ENCODE measurements at places on chromosomes 1 and 21. TPM values are rescaled to one million over a fixed set of nuclear protein-coding genes. Genes with fewer than 3 reads are reported as not detected.

GRCh38 chr1:13819642-13820041 lies 119.7 kb downstream of the PRDM2 start:
- DNase-seq: no peak

- DNase-seq: no peak
Observed at GRCh38 chr1:228105996-228106799, 2.9 kb downstream of the MRPL55 start.

COL24A1 gene
- not detected for total RNA-seq

NUP210L gene
- total RNA-seq: 0.10 TPM

GRCh38 chr21:29018540-29018939 lies 609 bp downstream of the RWDD2B start:
- no peak for DNase-seq

RGSL1 gene
- total RNA-seq: not detected

GRCh38 chr1:167227934-167228378 lies 7.3 kb downstream of the POU2F1 start:
- no peak for DNase-seq

- DNase-seq: no peak
Observed at GRCh38 chr1:19869929-19870328, 12.3 kb upstream of the OTUD3 start.

SERBP1 gene
- total RNA-seq: 325 TPM

- no peak for DNase-seq
Observed at GRCh38 chr1:111988743-111989453, 570 bp downstream of the KCND3 start.

DNA sequence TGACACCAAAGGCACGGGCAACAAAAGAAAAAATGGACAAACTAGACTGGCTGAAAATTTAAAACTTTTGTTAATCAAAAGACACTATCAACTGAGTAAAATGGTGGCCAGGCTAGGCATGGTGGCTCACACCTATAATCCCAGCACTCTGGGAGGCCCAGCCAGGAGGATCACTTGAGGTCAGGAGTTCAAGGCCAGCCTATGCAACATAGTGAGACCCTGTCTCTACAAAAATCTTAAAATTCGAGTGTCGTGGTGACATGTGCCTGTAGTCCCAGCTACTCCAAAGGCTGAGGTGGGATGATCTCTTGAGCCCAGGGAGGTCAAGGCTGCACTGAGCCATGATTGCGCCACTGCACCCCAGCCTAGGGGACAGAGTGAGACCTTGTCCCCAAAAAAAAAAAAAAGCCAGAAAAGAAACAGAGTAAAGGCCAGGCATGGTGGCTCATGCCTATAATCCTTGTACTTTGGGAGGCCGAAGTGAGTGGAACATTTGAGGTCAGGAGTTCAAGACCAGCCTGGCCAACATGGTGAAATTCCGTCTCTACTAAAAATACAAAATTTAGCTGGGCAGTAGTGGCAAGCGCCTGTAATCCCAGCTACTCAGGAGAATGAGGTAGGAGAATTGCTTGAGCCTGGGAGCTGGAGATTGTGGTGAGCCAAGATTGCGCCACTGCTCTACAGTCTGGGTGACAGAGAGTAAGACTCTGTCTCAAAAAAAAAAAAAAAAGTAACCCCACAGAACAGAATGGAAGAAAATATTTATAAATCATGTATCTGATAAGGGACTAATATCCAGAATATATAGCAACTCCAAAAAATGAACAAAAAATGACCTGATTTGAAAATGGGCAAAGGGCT lies 8.0 kb downstream of the TUT4 start:
- no peak for DNase-seq

DNA sequence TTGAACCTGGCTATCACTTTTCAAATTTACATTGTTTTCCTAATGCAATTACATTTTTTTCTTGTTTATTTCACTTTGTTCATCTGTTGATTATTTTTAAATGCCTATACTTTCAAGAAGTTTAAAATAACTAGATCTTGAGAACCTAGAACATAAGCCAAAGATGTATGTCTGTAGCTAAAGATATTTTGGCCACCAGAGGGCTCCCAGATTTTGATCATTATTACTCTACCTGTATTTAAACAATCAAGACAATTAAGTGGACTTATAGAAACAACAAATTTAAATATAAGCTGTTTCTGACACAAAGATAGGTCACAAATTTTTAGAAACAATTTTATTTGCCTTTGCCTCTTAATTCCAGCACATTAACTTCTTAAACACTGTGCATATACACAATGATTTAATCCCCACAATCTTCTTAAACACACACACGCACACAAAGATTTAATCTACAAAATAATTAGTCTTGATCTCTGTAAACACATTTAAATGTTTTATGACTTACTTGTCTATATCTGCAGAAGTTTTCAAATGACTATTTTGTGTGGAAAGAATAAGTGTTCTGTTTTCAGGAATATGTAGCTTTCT lies 380.0 kb downstream of the DSCAM start:
- no peak for DNase-seq

VANGL2 gene
- total RNA-seq: 1.1 TPM

DNA sequence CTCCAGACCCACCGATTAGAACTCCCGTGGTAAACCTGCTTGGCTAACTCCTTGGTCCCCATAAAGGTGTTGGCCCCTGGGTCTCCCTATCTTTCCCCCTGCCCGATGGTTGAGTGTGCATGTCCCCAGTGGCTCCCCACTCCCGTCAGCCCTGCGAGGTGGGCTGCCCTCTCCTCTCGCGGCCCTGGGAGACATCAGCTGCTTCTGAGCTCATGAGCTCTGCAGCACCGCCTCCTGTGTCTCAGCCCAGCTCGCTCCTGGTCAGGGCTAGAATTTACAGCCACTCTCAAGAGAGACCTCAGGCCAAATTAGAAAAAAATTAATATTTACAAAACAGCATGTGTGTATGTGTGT lies 15.9 kb upstream of the ZBTB21 start:
- no peak for DNase-seq

OR10K1 gene
- not detected for total RNA-seq

DNA sequence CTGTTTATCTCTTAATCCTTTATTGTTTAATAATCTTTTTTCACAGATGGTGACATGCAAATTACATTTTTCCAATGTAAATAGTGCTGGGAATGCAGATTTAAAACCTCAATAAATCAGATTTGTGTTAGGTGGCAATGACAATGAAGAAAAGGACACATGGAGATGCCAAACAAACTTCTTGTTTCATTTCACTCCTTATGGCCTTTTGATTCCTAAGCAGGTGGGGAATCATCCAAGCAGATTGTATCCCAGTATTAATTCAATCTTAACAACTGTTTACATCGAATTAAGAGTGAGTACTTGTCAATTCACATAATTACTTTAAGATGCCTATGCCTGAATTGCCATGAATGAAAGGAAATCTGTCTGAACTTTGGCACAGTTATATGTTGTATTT lies 98.9 kb upstream of the RGS18 start:
- no peak for DNase-seq

HSD3B2 gene
- total RNA-seq: 1.4 TPM

DNA sequence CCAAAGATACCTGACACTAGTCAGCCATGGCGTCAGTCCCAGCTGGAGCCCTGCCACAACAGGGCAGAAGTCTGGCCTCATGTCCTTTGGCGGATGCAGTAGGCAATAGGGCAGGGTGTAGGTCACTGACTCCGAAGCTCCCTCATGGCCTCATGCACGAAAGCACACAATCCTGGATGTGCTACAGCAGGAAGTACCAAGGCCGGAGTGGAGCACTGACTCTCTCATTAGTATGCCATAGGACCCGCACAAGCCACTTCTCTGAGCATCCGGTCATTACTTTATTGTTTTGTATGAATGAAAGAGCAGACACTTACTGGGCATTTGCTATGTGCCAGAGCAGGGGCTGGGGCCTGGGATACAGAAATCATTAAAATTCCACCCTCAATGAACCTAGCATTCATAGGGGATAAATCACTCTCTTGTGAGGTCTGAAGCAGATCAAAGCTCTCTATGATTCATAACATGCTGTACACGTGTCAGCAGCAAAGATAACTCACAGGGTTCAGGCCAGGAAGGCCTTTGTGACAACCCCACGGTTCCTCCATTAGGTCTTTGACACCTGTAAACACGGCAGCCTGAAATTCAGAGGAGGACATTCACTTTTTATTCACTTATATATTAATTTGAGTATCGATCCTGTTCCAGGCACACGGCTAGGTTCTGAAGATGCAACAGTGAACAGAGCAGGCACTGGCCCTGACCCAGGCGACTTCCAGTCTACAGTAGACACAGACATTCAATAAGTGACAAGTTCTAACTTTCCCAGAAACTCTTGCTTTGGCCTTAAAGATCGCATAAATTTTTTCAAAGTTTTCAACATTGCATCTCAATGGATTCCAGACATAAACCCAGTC lies 357.9 kb upstream of the USP24 start:
- DNase-seq: peak; percentile 16

PRDM16 gene
- 6.1 TPM for total RNA-seq

BTF3L4 gene
- total RNA-seq: 56.6 TPM

WARS2 gene
- 10.5 TPM for total RNA-seq

DRAXIN gene
- total RNA-seq: 0.47 TPM

DNA sequence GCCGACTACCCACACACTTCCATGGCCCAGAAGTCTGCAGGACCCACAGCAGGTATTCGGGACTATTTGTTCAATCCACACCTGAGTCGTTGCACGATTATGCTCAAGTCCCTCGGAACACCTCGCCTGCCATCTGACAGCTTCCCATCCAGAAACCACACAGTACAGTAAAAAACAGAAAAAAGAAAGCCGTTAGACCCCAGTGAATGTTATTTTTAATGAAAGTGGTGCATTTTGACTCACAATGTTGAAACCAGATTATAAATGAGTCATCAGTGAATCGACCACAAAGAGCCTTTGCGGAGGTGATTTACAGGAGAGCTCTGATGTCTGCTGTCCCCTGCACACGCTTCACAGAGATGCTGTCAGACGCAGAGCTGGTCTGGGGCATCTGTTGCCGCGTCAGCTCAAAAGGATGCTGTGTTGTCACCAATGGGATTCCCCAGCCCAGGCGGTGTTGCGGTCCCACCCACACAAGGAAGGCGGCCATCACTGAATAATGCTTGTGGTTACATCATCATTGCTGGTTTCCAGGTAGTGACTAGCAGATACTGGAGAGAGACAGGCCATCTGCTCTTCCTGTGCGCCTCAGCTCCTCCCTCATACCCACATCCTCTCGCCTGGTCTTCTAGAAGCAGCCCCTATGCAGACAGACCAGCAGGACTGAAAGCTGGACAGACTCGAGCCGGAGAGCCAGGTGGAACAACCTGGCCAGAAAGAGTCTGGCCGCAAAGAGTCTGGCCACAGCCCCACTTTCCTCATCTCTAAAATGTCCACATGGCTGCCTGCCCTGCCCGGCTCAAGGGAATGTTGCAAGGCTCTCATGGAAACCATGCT lies 116.8 kb downstream of the TOMM20 start:
- DNase-seq: peak; percentile 81

ZNF695 gene
- total RNA-seq: 14.9 TPM

- no peak for DNase-seq
Observed at GRCh38 chr1:195754874-195755273, 853.4 kb downstream of the KCNT2 start.

DNA sequence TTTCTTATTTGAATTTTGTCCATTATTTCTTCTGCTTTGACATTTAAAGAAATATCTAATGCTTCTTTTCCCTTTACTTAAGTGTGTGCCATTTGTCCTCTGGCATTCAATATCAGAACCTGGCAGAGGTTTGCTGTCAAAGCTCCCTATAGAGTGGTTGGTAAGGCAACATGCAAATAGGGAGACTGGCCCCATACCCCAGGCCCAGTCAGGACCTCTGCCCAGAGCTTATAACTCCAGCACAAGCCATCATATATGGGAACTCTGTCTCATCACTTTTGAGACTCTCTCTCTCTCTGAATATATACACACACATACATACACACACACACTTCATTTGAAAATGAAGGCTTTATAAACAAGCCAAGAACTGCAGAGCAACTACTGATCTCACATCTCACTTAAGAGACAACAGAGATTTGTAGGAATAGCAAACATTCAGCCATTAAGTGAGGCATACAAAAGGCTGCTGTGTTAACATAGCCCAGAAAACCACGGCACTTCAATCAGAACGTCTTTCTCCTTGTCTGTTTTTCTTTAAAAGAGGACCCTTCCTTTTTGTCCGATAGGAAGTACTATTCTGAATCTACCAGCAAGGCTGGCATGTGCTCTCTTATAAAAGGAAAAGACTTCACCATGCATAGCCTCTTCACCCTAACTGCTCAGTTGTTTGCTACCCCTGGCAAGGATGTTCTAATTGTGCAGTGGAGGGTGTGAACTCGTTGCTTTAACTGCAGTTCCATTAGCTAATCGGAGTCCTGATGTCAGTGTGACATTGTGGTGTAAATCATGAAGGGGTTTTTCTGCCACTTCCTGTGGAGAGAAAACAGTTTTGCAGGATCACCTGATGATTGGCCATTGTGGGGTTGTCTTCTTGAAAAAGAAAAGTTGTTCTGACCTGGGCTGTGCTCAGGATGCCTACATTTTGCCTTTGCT lies 101.7 kb downstream of the NR5A2 start:
- DNase-seq: no peak

- no peak for DNase-seq
Observed at GRCh38 chr1:101309334-101310311, 72.8 kb downstream of the S1PR1 start.

CA6 gene
- not detected for total RNA-seq

DNA sequence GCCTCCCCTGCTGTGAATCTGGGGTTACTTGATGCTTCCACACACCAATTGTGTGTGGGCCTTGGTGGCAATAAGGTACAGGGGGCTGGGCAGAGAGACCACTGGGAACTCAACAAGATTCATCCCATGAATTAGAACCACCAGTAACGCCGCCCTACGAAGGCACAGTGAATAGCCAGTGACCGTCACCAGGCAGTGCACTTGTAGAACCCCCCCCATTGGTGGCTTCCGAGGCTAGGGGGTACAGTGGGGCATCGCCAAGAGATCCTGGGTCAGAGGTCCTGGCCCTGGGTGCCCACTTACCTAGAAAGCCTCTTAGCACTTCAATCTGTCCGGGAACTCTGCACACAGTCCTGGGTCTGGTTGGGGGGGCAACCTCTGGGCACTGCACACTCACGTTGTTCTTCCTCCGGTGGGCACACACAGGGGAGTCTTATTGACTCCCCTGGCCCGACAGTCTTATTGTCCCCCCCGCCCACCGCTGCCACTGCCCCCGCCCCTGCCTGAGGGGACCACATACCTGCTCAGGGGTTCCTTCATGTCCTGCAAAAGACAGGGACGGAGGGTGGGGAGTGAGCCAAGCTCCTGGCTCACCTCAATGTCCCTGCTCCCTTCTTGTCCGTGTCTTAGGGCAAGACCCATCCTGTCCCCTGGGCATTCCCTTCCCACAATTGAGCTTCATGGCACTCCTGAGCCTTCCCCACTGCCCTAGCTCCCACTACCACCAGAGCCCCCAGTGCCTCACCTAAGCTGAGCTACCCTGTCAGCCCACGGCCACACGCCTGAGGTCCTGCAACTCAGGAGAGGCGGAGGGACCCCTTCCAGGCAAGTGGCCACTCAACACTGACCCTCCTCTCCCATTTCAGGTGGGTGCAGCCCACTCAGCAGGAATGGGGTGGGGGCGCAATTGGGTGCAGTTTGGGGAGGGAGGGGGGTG lies 2.5 kb upstream of the TRIM11 start:
- no peak for DNase-seq

CHODL gene
- not detected for total RNA-seq

GRCh38 chr1:4978660-4979390 lies 324.4 kb downstream of the AJAP1 start:
- DNase-seq: no peak

- no peak for DNase-seq
Observed at GRCh38 chr21:20373031-20373430, 625.2 kb upstream of the NCAM2 start.

All from HCT116 (cell line).